ENCODE measurements at places on chromosomes 1 and 21.

- DNase-seq: no peak
Measured at GRCh38 chr1:159866905-159867663, 4.6 kb upstream of the VSIG8 start.

DNA sequence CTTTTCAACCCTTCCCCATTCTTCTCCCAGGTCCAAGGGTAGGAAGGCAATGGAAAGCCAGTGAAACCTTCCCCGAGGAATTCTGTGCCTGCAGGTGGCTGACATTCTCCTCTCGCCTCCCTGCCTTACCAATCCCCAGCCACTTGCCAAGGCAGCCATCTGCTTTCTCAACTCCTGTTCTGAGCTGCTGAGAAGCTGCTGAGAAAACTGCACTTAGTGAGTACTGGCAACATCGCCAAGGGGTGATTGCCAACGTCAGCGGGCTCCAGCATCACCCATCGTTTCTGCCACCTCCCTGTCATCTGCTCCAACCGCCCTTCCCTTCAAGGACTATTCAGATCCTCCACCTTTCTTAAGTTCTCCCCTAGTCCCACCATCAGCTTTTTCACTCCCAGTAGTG, 106.0 kb downstream of the PTPRU start:
- DNase-seq: no peak

DNA sequence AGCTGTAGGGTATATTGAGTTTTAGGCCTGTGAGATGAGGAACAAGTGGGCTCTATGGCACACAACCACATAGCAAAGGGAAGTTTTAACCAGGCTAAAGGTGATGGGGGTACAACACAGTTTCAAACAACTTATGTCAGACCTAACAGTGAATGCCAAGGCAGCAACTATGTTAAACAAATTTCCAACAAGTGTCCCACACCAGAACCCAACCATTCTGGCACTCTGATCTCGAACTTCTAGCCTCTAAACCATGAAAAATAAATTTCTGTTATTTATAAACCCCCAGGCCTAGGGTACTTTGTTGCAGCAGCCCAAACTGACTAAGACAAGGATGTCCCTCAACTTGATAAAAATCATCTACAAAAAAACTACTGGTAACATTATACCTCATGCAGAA, 52.3 kb upstream of the INSL5 start:
- no peak for DNase-seq

DNA sequence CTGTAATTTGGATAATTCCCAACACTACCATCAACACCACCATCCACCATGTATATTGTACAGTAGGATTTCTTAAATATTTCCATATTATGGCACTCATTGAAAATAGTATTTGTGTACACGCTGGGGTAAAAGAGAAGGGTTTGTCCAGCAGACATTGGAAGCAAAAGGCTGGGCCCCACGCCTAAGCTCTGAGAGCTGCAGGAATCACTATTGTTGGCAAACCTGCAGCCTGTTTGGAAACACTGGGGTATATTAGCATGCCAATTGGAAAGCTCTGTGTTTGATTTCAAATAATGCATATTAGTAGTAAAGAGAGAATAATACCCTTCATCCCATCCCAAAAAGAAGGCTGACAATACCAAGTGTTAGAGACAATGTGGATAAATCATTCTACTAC, 81.5 kb upstream of the DPYD start:
- no peak for DNase-seq

DNA sequence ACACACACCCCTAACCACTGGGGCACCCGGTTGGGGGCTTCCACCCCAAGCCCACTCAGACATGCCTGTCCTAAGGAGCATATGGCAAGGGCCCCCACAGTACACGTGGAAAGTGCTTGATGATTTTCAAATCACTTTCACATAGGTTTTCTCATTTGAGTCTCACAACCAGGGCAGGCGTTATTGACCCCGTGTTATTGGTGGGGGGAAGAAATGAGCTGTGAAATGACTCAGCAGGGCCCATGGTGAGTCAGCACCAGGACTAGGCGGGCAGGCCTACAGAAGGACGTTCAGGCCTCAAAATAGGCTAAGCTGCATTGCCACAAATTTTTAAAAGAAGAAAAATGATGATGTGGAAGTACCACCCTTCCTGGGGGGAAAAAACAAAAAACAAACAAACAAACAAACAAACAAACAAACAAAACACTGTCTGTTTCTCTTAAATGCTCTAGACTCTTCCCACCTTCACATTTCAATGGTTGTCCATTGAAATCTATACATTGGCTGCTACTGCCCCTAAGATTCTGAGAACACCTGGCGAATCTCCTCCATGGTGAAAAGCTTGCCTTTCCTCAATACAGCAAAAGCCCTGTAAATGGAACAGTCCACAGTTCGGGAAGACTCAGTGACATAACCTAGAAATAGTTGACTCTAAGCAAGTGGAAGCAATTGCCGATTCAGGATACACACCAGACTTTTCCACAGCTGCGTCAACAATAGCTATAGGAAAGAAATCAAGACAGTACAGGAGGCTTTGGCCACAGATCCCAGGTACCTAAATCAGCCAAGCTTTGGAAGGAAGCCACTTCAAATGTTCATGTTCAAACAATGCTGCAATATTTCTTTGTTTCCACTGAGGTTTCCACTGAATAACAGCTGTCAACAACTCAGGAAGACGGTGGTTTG, 234.7 kb downstream of the TOMM20 start:
- DNase-seq: no peak

- no peak for DNase-seq
Measured at GRCh38 chr1:104163912-104164476, 414.3 kb downstream of the AMY1C start.

DNA sequence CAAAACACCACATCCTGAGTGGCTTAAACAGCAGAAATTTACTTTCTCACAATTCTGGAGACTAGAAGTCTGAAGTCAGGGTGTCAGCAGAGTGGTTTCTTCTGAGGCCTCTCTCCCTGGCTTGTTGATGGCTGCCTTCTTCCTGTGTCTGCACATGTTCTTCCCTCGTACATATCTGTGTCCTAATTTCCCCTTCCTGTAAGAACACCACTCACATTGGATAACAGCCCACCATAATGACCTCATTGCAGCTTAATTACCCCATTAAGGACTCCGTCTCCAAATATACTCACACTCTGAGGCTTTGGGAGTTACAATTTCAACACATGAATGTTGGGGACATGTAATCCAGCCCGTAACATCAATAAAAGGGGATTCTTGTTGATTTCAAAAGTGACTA, 23.4 kb downstream of the C8A start:
- DNase-seq: no peak

- DNase-seq: no peak
Measured at GRCh38 chr1:210882414-210883221, 251.3 kb downstream of the KCNH1 start.

GRCh38 chr1:170436928-170437327, 95.0 kb upstream of the GORAB start:
- no peak for DNase-seq

- no peak for DNase-seq
Measured at GRCh38 chr21:32233722-32234301, 45.0 kb downstream of the MIS18A start.

GRCh38 chr1:185912504-185912903, 178.3 kb downstream of the HMCN1 start:
- DNase-seq: no peak

DNA sequence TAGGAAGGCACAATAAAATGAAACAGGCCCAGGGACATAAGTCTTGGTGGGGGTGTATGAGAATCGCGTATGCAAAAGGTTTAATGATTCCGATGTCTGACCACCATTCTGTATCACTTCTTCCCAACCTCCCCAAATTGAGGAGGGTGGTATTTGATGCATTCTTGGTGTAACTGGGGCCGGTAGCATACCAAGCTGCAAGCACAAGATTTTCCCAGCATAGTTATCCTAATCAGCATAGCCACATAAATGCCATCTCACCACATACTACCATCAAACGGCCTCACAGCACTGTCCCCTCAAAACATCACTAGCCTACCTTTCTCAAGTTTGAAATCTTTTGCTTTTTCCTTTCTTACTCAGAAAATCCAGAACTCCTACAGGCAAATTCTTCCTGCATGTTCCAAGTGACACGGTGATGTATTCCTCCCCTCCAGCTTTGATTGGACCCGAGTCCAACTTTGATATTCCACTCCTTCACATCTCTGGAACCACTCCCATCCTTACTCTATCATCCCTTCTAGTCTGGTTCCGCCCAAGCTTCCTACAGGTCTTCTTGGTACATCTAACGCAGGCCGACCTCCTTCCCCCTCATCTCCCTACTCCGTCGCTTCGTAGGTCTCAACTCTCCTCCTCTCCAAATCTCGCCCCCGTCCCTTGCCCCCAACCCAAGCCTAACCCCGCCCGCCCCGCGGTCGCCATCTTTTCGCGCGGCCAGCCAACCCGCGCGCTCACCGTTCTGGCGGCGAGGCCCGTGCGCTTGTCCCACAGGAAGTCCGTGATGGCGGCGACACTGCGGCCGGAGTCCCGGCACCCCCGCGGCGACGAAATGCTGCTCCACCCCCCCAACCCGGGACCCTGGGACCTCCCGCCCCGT, 600 bp downstream of the CLK2 start:
- no peak for DNase-seq

DNA sequence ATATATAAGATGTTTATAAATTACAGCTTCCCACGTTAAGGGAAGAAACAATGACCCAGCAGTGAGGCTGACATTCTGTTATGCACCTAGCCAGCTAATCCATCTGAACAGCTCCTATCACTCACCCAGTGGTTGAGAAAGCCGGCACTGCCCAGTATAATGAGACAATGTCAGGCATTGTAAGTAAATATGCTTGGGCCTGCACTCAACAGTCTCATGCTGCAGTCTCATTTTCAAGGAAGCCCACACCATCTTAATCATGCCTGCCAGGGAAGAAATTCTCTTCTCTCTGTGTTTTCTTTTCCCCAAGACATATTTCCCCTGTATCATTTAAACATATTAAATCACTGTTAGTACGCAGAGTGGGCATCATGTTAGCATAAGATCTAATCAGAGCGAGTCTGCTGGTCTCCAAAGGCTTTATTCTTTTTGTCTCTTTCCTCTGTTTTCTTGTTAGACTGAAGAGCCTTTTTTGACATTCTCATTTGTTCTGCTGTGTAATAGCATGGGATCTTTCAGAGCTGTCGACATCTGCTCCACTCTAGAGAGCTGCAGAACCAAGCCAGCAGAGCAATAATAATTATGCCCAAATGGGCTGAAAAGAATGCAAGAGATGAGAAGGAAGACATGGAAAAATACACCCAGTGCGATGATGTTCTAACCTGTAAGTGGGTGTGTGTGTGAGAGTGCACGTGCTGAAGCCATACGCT, 67.6 kb upstream of the SLC22A15 start:
- no peak for DNase-seq

DNA sequence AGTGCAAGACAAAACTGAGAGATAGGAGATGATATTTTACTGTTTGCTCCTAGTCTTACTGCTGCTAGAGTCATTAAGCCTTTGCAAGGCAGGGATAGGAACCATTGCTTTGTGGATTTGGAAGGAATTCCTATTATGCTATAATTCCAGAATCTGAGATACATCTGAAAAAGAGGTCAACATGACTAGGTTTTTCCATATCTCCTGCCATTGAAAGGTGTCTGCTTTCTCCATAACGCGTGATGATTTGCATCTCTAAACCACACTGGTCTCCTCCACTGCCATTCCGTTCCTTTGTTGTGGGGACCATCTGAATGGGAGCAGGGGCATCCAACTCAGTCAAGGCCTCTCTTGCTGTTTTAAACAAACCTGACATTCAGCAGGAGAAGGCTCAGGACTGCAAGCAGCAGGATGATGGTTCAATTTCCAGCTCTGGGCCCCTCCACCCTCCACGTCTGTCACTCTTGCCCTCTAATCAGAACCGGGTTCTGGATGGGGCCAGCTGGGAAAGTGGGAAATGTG, 45.2 kb downstream of the PLPP3 start:
- DNase-seq: no peak

GRCh38 chr1:29122682-29123052, 1.0 kb downstream of the TMEM200B start:
- no peak for DNase-seq

GRCh38 chr1:1560178-1560577, 14.5 kb downstream of the SSU72 start:
- DNase-seq: no peak

DNA sequence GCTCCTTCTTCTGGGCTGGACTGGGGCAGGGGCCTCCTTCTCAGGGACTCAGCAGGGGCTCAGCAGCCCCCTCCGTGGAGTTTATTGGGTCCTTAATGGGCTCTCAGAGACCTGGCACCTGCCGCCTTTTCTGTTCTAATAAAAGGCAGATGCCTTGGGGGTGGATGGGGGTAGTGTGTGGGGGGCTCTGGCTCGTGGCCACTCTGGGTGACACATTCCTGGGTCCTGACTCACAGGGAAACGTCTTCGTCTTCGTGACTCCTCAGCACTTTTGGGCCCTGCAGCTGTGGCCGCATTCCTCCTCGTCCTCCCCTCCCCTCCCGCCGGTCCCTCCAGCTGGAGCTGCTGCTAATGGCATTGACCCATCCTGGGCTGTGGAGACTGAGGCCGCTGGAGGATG, 107.8 kb upstream of the WNT4 start:
- DNase-seq: no peak

- no peak for DNase-seq
Measured at GRCh38 chr21:36816561-36817130, 117.7 kb downstream of the SIM2 start.

GRCh38 chr1:104991702-104992101, 1242.0 kb downstream of the AMY1C start:
- DNase-seq: no peak

GRCh38 chr1:235945775-235946570, 79.3 kb upstream of the LYST start:
- DNase-seq: no peak

- no peak for DNase-seq
Measured at GRCh38 chr1:150321826-150322166, 463 bp downstream of the PRPF3 start.

DNA sequence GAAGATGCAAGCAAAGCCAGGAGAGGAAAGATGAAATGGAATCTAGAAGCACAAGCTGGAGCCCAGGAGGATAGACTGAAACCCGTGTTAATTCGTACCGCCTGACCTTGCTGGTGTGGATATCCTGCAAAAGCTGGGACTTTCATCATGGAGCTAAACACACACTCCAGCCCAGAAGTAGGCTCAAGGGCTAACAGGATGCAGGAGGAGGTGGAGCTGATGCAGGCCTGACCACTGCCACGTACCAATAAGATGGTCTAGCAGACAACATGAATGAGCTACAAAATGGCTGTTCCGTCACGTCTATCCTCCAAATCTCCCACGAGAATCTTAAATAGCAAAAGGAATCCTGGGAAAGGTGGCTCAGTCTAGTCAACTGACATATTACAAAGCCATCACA, 270.3 kb downstream of the SDCCAG8 start:
- DNase-seq: no peak

GRCh38 chr1:149849947-149850360, 49.4 kb upstream of the BOLA1 start:
- no peak for DNase-seq

GRCh38 chr1:173173388-173173787, 33.7 kb downstream of the TNFSF4 start:
- no peak for DNase-seq

GRCh38 chr1:176051902-176052518, 155.1 kb downstream of the COP1 start:
- DNase-seq: no peak

DNA sequence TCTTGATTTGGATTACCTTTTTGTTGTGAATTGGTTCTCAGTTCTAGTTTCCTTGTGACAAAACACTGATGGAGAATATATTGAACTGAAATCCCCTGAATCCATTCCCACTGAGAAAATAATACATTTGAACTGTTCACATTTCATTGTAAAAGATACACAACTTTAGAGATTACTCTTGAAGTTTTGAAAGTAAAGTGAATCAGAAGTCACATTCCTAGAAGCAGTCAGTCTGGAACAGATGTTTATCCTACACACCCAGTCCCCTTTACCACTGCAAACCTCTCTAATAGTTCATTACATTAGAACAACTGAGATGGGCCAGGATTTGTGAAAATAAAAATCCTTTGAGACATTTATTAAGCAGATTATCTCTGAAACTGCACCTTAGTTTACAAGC, 3.4 kb downstream of the RERE start:
- DNase-seq: no peak

Data from substantia nigra (tissue), 51 donors.